ENCODE measurements at places on chromosomes 7 and 10.

DNA sequence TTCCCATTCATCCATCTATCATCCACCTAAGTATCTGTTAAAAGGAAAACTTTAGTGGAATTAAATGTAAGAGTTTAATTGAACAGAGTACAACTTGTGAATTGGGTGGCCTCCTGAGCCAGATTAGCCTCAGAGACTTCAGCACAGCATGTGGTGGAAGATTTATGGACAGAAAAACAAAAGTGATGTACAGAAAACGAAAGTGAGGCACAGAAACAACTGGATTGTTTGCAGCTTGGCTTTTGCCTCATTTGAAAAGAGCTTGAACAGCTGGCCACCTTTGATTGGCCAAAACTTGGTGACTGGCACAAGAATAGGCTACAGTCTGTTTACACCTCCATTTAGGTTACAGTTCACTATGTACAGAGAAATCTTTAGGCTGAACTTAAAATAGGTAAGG lies 1463.4 kb upstream of the CELF2 start:
- no peak for DNase-seq

- DNase-seq: no peak
Observed at GRCh38 chr10:86938260-86938659, 19.2 kb downstream of the MMRN2 start.

DNA sequence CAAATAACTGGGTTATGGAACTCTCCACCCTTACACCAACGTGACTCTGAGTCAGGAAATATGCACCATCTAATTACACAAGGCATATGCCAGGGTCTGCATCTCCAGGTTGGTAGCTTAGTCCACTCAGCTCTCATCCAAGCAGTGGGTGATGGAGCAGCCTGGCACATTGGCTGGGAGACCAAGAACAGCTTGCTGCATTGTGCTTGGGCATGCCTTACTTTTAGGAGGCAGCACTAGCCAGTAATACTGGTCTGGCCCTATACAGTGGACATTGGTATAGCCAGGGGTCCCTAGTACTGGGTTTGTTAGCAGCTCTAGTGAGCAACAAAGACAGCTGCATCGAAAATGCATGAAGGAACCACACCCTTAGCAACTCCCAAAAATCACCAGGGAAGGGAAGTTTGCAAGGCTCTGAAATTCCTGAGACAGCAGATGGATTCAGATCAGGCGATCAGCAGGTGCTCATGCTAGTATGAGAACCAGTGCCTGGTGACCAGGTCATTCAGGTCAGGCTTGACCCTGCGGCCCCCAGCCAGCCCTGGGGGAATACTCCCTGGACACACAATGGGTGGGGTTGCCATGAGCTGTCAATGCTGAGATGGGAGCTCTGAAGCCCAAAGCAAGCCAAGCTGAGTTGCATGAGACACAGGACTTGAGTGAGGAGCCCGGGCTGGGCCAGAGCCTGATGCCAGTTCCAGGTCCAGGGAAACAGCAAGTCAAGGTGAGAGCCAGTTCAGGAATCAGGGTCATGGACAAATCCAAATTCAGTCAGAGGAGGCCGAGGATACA lies 217.9 kb upstream of the ZMIZ1 start:
- DNase-seq: no peak

DNA sequence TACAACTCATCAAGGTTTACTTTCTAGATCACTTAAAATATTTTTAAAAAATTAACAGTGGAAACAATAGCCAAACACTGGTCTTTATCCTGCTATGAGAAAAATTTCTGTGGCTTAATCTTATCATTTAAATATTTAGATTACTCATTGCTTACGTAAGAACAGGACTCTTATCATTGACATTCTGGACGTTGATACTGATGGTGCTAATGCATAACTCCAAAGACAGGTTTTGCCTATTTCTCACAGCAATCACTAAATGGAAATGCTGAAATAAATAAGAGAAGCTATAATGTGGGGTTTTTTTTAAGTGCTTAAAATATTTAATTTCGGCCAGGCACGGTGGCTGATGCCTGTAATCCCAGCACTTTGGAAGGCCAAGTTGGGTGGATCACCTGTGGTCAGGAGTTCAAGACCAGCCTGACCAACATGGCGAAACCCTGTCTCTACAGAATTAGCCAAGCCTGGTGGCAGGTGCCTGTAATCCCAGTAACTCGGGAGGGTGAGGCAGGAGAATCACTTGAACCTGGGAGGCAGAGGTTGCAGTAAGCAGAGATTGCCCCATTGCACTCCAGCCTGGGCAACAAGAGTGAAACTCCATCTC lies 195.0 kb downstream of the HGF start:
- DNase-seq: no peak

DNA sequence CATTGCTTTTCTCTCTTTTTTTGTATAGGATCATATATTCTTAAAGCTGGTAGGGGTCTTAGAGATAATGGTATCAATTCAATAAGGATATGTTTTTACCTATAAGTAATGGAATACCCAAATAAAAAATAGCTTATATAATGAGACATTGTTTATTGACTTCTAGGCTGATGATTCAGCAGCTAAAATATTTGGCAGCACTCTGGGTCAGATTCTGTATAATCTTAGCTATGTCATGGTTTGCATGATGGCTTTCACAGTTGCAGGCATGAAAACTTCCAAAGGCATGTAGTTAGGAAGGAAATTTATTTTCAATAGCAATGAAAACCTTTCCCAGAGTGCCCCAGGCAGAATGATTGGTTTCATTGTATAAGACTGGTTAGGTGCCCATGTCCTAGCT lies 32.1 kb upstream of the A1CF start:
- no peak for DNase-seq

DNA sequence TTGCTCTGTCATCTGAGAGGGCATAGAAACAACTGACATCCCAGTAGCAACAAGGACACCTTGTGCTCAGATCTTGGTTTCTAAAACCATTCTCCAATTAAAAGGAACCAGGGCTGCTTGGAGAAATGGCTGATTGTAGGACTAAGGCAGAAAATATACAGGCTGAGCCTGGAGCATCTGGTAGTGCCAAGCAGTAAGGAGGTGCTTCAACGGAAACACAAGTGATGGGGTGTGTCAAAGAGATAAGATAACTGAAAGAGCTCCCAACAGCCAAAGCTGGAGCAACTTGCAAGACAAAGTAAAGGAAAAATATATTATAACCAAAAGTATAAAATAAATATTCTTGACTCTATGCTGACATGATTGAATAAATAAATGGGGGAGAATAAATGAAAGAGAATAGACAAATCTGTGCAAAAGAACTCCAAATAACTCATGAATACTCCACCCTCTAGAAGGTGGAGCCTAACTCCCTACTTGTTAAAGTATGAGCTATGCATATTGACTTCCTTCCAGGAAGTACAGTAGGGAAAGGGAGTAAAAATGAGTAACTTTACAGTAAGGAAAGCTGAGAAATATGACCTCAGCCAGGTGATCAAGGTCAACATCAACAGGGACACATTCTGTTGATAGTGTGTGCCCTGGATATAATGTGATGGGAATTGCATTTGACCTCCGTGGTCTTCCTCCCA lies 162.4 kb downstream of the NOC3L start:
- DNase-seq: no peak

Measured in stimulated activated naive CD8-positive, alpha-beta T cell treated with anti-CD3 and anti-CD28 coated beads, Interleukin-15, amount 100 ng/mL, for 72 hours (primary cell).